ENCODE measurements at places on chromosomes 2 and 18. TPM values are rescaled to one million over a fixed set of nuclear protein-coding genes. Genes with fewer than 3 reads are reported as not detected.

Gene GDF7
- 0.09 TPM for total RNA-seq

Gene CNGA3
- 0.02 TPM for total RNA-seq

Gene FTCDNL1
- total RNA-seq, result 3.0 TPM

Gene ERLEC1
- total RNA-seq, result 52.5 TPM

Gene GPR55
- total RNA-seq, result not detected

Measured in A549 treated with AZD2906 at 1 μM for 4 hours (cell line).